Motor neuron (in vitro differentiated cells): ENCODE measurements at places on chromosomes 6 and 20. TPM values are rescaled to one million over a fixed set of nuclear protein-coding genes. Genes with fewer than 3 reads are reported as not detected.

- ATAC-seq = no peak
Observed at GRCh38 chr20:62246431-62246830, 8.1 kb downstream of the OSBPL2 start.

GRCh38 chr6:145025488-145025887 lies 709.8 kb downstream of the EPM2A start:
- no peak for ATAC-seq

DNA sequence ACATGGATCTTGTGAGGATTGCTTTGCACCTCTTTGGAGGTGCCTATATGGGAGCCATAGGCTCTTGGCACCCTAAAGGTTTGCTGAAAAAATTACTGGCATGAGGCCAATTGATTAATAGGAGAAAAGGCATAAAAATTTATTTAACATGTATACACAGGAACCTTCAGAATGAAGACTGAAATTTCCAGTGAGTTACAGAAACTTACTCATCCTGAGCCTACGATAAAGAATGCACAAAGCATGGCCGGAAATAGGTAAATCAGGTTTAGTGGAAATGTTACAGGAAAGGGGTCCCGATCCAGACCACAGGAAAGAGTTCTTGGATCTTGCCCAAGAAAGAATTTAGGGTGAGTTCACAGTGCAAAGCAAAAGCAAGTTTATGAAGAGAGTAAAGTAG lies 625.3 kb downstream of the MMUT start:
- ATAC-seq = no peak

GRCh38 chr20:8118039-8118438 lies 14.0 kb upstream of the PLCB1 start:
- ATAC-seq = no peak

GRCh38 chr6:151317103-151317994 lies 74.0 kb downstream of the ZBTB2 start:
- ATAC-seq = no peak

GRCh38 chr6:118784641-118785164 lies 109.2 kb upstream of the ASF1A start:
- ATAC-seq = peak; percentile 74

DNA sequence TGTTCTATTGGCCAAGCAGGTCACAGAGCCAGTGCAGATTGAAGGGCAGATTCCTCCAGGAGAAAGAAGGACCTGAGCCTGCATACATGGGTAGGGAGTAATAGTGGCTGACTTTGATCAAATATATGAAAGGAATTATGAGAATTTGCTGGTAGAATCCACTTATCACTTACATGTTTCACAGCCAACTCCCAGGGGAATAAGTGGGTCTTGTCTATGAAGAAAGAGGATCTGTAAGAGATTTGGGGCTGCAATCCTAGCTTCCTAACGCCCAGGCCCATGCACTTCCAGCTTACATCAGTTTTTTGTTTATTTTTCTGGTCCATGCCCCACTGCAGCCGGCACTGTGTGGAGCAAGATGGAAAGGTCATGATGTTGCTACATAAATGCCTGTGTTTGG lies 107.9 kb upstream of the SYNDIG1 start:
- ATAC-seq = no peak

DNA sequence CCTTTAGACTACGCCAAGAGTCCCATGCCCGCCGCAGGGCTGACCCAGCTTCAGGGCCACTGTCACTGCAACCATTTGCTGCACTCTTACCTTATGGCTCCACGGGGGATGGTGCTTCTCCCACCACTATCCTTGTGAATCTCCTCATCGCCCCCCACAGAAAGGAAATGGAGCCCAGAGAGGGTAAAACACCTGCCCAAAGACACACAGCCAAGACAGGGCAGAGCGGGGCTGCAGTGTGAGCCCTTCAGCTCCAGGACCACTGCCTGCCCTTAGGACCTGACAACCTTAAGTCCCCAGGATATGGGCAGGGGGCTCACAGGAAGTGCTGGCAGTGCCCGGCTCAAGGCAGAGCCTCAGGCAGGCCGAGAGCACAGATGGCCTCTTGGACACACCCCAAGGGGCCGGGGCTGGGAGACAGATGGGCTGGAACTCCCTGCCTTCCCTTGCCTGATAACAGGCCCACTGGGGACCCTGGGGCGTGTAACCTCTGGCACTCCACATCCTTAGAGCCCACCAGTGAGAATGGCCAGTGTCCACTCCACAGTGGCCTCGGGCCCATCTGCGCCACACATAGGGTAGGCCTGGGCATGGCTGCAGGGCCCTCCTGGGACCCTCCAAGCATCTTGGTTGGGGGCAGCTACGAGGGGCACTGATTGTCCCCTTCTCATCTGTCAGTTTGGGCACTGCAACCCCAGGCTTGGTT lies 265.2 kb downstream of the TAF4 start:
- no peak for ATAC-seq

DNA sequence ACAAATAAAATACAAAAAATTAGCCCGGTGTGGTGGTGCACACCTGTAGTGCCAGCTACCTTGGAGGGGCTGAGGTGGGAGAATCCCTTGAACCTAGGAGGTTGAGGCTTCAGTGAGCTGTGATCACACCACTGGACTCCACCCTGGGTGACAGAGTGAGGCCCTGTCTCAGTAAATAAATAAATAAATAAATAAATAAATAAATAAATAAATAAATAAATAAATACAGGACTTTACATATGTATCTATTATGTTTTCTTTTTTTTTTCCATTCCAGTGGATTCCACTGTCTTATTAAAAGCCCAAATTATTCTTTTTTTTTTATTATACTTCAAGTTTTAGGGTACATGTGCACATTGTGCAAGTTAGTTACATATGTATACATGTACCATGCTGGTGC lies 41.1 kb upstream of the ENPP5 start:
- no peak for ATAC-seq

- ATAC-seq = no peak
Observed at GRCh38 chr6:168001029-168001332, 3.5 kb downstream of the KIF25 start.

DNA sequence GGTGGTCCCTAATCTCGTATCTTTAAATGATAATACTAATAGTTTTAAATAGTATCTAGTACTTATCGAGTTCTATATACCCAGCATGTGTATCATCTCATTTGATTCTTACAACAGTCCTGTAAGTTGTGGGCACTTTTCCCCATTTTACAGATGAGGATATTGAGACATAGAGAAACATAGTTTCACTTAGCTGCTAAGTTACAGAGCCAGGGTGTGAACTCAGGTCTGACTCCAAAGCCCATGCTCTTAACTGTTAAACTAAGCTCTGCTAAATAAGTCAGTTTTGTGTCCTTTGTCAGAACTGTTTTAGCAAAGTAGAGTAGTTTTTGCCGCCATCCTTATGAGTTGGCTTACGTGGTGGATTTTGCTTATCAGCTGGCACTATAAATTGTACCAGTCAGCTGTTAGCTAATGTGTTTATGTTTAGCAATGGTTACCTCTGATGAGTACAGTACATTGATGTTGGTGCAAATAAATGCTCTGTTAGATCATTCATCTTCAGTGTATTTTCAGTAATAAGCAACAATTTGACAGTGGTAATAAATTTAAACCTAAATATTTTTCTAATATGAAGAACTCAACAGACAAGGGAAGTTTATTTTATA lies 12.1 kb downstream of the OGFRL1 start:
- ATAC-seq = no peak

- no peak for ATAC-seq
Observed at GRCh38 chr6:25872814-25873213, 1.2 kb downstream of the SLC17A3 start.

GRCh38 chr6:166724576-166724975 lies 97.5 kb upstream of the RPS6KA2 start:
- ATAC-seq = no peak

Gene RAET1E
- 0.33 and 0.50 TPM in 2 replicates for total RNA-seq

- no peak for ATAC-seq
Observed at GRCh38 chr6:12032783-12033573, 20.9 kb downstream of the HIVEP1 start.

DNA sequence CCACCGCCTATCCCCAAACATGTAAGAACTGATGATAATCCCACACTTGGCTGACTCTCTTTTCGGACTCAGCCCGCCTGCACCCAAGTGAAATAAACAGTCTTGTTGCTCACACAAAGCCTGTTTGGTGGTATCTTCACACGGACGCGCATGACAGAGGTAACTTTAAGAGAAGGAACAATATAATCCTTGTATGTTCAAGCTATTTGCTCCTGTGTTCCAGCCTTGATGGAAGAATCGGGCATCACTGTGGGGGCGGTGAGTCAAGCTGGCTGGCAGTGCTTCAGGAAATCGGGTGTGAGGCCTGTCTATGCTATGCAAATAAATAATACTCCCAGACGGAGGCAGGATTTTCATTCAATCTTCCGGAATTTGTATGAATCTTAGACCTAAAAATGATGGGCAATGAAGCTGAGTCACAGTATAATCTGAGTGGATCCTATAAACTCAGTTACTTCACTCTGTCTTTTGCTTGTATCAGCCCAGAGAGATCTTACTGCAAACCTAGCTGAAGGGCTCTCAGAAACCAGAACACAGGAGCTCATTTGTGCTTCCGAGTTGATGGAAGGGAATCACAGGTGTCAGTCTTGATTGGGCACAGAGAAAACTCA lies 45.2 kb upstream of the NT5E start:
- peak; percentile 59 for ATAC-seq
